ENCODE measurements at places on chromosomes 16 and 17.

GRCh38 chr16:69851491-69852240 lies 89.5 kb downstream of the WWP2 start:
- DNase-seq: no peak

DNA sequence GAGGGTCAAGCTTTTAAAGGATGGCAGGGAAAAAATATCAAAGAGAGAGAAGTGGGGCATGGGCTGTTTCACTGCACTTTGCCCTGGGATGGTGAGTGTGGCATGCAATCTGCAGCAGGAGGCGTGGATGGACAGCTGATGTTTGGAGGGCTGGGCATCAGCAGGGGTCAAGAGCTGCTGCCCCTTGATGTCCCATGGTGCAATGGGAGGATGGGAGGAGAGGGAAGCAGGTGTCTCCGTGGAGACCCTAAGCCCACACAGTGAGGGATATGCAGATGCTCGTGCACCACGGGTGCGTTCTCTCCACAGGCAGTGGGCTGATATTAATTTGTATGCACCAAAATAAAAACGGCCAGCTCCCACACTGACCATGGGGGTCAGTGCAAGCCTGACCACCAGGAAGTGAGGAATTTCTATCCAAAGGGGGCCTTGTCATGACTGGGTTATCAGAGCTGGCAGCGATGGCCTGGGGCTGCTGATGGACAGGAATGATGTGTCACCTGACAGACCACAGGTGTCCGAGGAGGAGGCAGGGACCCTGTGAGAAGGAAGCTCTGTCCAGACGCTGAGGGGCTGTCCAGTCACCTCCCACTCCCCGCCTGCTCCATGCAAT lies 183.6 kb downstream of the IRF8 start:
- no peak for DNase-seq

DNA sequence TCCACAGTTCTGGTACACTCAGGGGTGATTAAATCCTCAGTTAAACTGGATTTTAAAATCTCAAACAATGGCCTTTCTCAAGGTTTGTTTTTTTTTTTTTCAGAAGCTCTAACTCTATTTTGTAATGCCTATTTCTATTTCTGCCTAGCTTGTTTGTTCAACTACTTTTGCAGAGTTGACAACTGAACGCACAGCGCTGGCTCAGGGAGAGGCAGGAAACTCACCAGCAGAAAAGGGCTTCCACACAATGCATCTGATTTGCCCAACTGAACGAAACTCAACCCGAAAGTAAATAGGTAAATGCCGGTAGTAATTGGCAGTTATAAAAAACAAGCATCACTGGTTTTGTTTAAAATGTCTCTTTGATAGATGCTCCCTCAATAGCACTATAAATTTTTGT lies 52.7 kb upstream of the CNEP1R1 start:
- DNase-seq: no peak

- no peak for DNase-seq
Observed at GRCh38 chr17:45968732-45969131, 30.3 kb upstream of the STH start.

GRCh38 chr17:75610103-75610984 lies 22.7 kb downstream of the MYO15B start:
- no peak for DNase-seq

DNA sequence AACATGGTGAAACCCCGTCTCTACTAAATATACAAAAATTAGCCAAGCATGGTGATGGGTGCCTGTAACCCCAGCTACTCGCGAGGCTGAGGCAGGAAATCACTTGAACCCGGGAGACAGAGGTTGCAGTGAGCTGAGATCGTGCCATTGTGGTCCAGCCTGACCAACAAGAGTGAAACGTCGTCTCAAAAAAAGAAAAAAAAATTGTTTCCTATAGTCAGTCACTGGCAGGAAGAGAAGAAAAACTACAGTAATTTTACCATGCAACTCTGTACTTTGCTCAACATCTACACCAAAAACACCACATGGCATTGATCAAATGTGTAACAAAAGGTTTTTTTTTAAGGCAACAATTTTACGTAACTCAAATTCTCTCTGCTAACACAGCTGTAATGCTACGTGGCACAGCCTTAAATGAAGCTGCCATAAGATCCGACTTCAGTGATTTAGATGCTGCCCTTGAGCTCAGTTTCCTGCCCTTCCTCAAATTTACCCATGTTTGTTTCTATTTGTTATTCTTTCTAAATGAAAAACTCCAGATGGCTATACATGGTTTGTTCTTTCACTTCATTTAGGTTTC lies 40.2 kb downstream of the CNOT1 start:
- no peak for DNase-seq

- no peak for DNase-seq
Observed at GRCh38 chr17:1043601-1044251, 46.8 kb downstream of the TIMM22 start.

DNA sequence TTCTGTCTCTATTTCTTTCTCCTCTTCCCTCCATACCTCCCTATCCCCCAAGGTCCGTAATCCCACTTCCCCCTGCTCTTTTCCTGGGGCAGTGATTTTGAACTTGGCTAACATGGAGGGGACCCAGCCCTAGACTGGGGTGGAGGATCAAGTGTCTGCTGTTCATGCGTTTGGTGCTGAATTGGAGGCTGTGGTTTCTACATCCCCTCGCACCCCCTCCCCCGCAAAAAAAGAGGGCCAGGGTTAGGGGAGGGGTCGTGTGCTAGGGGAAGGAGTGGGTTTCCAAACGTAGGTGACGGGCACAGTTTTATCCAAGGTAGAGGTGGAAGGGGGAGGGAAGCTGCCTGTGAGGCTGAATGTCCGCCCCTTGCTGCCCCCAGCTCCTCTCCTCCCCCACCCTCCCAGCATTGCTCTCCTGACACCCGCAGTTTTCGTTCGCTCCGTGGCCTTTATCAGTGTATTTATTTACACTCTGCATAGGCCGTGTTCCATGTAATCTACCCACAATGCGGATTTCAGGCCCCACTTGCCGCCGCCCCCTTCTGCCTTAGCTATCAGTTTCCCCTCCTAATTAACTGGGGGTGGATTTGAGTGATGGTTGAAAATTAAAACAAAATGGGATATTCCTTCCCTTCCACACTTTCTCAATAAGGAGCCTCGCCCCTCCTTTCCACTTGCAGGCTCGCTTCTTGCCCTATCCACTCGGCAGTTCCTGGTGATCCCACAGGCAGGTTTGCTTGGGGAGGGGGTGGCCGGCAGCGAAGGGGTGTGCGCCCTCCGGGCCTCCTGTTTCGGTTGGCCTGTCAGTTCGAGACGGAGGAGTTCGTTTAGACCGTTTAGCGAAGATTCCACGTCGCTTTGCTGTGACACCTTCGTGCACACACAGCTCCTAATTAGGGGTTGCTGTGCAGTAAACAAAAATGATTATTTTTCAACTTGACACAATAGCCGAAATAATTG lies 2.0 kb downstream of the GNAO1 start:
- no peak for DNase-seq

DNA sequence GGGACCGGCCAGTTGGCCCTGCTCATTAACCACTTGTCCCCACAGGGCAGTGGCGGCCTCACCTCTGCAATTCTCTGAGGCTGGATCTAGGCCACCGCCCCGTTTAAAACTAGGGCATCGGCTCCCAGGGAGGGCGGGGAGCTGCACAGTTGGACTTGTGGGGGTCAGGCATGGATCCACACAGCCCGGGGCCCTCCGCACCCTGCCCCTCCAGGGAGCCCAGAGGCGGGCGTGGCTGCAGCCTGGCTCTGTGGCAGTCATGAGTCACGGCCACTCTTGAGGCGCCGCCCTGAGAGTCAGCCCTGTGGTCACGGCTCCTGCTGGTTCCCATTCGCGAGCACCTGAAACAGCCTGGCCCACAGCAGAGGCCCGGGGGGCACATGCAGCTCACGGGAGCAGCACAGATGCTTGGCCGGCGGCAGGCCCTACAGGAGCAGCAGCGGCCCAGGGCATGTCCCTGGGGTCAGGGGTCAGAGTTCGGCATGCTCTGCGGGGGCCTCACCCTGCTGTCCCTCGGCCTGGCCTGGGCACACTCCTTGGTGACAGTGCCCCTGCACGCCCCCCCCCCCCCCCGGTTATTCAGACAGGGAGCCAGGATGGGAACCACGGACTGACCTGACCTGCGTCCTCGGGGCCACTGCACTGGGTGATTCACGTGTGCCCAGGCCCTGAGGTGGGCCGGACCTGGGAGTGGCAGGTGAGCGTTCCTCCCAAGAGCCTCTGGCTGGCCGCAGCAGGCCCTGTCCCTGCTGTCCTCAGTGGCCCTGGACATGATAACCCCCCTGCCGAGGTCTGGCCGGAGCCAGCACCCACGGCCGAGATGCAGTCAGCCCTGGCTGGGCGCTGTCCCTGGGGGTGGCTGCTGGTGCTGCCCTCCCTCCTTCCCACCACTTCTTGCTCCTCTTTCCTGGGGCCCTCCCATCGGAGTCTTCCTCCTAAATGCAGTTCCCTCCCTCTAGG lies 8.2 kb downstream of the CAPN15 start:
- no peak for DNase-seq

- no peak for DNase-seq
Observed at GRCh38 chr17:49510059-49510719, 15.1 kb downstream of the NGFR start.

DNA sequence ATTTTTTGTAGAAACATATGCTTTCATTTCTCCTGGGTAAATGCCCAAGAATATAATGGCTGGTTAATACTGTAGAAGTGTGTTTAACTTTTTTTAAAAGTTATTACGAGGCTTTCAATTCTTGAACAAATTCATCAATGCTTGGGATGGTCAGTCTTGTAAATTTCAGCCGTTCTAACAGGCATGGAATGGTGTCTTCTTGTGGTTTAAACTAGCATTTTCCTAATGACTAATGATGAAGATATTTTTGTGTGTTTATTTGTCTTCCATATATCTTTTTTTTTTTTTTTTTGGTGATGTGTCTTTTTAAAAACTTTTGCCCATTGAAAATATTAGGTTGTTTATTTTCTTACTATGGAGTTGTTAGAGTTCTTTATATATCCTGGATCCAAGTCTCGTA lies 67.1 kb downstream of the MGAT5B start:
- DNase-seq: no peak

- DNase-seq: no peak
Observed at GRCh38 chr17:7676533-7676932, 10.8 kb downstream of the TP53 start.

- DNase-seq: no peak
Observed at GRCh38 chr17:50045154-50045553, 10.8 kb upstream of the ITGA3 start.

DNA sequence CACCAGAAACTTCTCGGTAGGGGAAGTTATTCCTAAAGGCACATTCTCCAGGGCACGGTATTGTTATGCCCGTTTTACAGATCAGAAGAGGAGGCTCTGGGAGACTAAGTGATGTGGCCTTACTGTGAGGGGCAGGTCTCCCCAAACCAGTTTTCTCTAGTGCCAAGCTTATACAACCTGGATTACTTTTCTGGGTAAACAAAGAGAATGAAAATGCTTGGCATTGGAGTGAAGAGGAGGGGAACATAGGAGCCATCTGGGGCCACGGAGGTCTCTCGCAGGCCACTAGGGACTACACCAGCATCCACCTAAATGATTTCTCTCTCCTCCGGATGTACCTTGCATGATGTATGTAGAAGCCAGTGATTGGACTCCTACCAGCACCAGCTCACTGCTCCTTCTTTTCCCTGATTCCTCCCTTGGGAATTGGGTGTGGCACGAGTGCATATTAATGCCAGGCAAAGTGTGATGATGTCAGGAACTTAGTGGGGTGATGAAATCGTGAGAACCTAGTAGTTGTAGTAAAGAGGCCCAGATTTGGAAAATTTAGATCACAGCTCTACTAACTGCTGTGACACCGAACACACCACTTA lies 674 bp downstream of the TOM1L1 start:
- no peak for DNase-seq

- no peak for DNase-seq
Observed at GRCh38 chr16:77496934-77497333, 62.1 kb upstream of the ADAMTS18 start.

DNA sequence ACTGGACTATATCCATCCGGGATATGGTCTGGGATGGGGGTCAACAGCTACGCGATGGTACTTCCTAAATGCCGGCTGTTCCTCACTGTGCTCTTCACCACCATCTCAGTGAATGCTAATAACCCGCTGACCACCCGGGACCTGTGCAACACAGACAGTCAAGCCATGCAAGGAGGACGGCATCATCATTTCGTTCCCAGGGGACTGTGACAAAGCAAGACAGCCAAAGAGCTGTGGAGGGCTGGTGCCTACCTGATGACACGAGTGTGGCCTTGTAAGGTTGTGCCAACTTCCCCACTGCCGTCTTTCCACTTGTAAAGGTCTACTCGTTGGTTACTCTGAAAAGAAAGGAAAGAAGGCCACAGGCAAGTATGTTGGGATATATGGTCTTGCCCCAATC lies 33.7 kb downstream of the WDR59 start:
- no peak for DNase-seq

DNA sequence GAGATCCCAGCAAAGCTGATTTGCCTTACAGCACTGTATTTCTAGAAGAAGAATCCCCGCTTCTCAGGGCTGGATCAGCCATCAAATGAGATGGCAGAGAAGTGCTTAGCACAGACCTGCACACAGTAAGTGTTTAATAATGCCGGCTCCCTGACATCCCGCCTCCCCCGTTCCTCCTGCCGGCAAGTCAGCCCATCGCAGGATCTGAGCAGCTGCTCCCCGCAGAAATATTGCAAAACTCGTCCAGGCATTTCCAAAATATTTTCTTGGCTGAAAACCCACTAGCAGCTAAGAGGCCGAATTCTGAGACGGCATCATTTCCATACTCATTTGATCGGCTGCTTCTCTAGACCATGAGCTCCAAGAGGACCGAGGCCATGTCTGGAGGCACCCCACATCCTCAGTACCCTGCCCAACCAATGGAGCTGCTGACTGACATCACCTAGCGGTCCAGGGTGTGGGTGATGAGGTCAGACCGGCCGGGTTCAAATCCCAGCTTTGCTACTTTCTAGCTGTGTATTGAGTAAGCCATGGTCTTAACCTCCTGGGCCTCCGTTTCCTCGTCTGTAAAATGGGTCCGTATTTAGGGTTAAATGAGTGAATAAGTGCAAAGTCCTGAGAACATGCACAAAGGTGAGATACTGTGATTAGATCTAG lies 251.5 kb downstream of the KATNIP start:
- DNase-seq: no peak

GRCh38 chr17:82844796-82845162 lies 5.0 kb upstream of the ZNF750 start:
- no peak for DNase-seq

- DNase-seq: no peak
Observed at GRCh38 chr17:50893183-50893993, 27.2 kb upstream of the TOB1 start.

GRCh38 chr17:38424297-38424972 lies 3.8 kb upstream of the ARHGAP23 start:
- no peak for DNase-seq

- no peak for DNase-seq
Observed at GRCh38 chr17:34663714-34664113, 84.3 kb downstream of the TMEM132E start.

- no peak for DNase-seq
Observed at GRCh38 chr16:32116080-32116479, 137.0 kb upstream of the TP53TG3D start.

Measured in stimulated activated CD4-positive, alpha-beta T cell treated with anti-CD3 and anti-CD28 coated beads, Interleukin-1b, Interleukin-23, amount 100 ng/mL, for 1 hour (primary cell).